ENCODE measurements at places on chromosomes 3 and 15. TPM values are rescaled to one million over a fixed set of nuclear protein-coding genes. Genes with fewer than 3 reads are reported as not detected.

CCR4 gene
- 3.1 TPM for polyA plus RNA-seq

GOLGA8S gene
- polyA plus RNA-seq: 1.3 TPM

DNA sequence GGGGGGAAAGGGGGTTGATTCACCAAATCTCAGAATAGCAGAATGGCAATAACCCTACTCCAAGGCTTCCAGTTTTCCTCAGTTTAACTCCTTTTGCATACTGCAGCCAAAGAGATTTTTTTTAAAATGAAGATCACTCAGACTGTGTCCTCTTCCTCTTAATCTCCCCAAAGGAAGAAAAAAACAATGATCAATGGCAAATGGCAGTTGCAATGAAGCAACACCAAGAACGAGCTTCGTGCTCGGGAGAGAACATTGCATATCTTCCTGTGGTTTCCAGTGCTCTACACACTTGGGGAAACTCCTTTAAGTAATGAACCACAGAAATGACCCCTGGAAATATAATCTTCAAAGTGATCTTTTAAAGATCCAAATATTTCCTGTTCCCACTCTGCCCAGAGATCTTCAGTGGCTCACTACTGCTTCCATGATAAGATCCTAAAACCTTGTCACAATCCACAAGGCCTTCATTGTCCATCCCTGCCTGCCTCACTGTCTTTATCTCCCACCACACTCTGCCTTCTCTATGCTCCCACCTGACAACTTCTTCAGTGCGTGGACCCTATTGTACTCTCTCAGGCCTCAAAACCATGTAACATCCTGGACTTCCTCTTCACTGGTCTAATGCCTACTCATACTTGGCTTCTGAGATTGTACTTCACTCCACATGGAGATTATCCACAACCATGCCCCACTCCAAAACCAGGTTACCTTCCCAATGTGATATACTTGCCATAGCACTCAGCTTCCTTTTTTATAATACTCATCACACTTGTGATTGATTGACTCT, 394.8 kb downstream of the FHIT start:
- H3K27ac ChIP-seq: no peak overlapping the region
- no peaks in the 10 kb centered on the region for H3K4me1 ChIP-seq
- DNase-seq: no peak
- no peaks in the 10 kb centered on the region for H3K36me3 ChIP-seq
- no peaks in the 10 kb centered on the region for H3K27me3 ChIP-seq

DNA sequence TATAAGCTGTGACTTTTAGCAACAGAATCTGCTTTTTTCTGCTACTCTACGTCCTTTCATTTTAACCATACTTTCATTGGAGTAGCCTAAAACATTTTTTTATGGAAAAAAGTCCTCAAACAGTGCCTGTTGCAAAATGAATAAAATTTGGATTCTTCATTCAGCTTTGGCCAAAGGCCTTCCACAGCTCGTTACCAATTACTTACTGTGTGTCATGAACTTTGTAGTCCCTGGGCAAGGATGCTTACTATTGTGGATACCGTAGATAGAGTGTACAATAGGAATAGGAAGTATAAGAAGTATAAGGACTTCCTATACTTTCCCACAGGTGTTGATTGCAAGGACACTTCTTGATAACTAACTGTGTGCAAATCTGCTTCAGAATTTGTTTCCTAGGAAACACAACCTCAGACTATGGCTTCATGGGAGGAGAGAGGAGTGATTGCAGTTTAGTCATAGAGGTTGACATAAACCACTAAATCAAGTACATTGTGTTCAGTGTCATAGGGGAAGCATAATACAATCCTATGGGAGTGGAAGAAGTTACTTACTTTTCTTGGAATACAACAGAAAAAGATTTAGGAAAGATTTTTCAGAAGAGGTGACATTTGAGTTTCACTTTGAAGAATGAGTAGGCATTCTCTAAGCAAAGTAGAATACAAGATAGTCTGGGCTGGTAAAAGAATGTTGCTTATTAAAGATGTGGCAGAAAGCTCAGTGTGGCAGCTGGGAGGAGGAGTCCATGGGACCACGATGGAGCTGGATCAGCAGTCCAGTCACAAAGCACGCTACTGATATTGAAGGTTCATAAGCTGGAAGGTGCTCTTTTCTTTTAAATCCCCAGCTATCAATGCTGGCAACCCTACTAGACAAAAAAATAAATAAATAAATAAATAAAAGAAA, 309.7 kb upstream of the TPRG1 start:
- H3K27me3 ChIP-seq: no peaks in the 10 kb centered on the region
- H3K36me3 ChIP-seq: peaks cover 8% of the 10 kb centered on the region
- no peak overlapping the region for H3K4me3 ChIP-seq

DNA sequence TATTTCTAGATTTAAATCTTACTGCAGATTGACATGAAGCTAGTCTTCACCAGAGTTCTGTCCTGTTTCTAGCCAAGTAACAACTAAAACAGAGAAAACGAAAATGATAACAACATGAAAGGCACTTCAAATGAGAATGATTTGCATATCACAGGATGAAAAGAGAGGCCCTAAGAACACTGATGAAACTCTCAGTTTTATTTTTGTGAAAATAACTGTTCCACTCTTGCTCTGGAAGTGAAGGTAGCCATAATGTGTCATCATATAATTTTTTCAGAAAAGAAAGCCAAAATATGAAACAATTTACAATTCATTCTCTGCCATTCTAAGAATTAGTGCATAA, 274.4 kb downstream of the ADAMTSL3 start:
- H3K4me3 ChIP-seq: no peak overlapping the region
- no peaks in the 10 kb centered on the region for H3K36me3 ChIP-seq
- H3K4me1 ChIP-seq: no peaks in the 10 kb centered on the region
- no peak for DNase-seq
- no peak overlapping the region for H3K27ac ChIP-seq

KNL1 gene
- 18.8 TPM for polyA plus RNA-seq

- no peak overlapping the region for H3K27ac ChIP-seq
- peaks cover 9% of the 10 kb centered on the region for H3K4me1 ChIP-seq
- no peak overlapping the region for H3K4me3 ChIP-seq
- DNase-seq: no peak
Measured at GRCh38 chr3:46860017-46860809, 3.0 kb downstream of the MYL3 start.

CMTM8 gene
- 12.1 TPM for polyA plus RNA-seq

PLA2G4E gene
- polyA plus RNA-seq: 0.10 TPM

Measured in left lung (tissue), 14 donors.